ENCODE measurements at places on chromosomes 12 and 14. TPM values are rescaled to one million over a fixed set of nuclear protein-coding genes. Genes with fewer than 3 reads are reported as not detected.
A peak's percentile ranks its signal among the peaks of the same experiment; 100 is the strongest.

- DNase-seq, result no peak
These were observed 74.3 kb downstream of the RASSF8 start for GRCh38 chr12:26032719-26033241.

- DNase-seq, result no peak
These were observed 822.7 kb downstream of the LRFN5 start for GRCh38 chr14:42429401-42429800.

GRCh38 chr12:75750716-75751306 is 239.4 kb upstream of the KRR1 start:
- DNase-seq, result no peak

DNA sequence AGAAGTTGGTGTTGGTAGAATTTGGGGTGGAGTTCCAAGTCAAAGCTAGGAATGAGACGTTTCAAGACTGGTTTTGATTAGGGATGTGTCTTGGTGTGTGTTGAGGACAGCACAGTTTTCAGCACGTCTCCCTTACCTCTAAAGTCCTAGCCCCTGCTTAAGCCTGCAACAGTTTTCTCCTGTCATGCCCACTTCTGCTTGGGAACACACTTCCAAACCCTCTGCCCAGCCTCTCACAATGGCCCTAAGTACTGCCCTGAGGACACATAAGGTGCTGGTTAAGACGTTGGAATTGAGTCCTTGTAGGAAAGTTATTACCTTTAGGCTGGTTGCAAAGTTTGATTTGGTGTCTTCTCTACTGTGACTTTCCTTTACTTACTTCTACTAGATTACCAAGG is 710 bp upstream of the BMAL2 start:
- no peak for DNase-seq

- no peak for DNase-seq
These were observed 66.4 kb downstream of the UNC79 start for GRCh38 chr14:93496856-93497741.

DNA sequence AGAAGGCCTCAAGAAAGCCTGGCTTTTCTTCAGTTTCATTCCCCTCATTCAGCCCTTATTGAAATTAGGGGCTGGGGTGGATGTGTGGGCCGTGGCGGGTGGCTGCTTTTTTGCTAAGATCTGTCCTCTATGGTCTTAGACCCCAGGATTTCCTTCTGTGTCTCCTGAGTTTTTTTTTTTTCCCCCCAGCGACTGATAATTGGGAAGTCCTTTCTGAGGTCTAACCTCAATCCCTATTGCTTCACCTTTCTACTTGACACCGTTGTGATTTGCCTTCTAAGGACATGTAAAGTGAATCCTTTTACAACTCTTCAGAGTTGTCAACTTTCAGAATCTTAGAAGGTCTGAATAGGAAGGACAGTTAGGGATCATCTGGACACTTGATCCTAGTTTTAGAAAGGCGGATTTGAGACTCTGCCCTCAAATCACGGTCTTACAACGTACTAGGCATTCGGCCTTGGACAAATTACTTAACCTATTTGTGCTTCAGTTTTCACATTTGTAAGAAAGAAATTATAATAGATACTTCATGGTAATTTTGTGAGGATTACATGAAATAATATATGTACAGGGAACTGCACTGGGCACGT is 4.4 kb downstream of the GPR84 start:
- DNase-seq, result no peak

DNA sequence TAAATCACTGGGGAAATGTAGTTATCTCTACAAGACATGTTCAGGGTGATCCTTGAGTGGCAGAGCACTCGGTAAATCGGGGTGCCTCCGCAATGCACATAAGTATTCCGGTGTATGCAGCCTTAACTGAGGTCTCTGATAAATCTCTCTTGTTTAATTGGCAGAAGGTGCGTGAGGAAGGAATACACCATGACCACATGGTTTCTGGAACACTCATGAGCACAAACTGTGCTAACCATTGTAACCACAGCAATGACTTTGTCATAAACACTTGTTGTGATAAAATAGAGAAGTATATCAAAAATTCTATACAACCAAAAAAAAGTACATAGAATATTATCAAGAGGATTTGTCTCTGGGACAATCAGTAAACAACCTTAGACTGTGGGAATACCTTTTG is 146.8 kb upstream of the DIO2 start:
- DNase-seq, result no peak

- DNase-seq, result peak; percentile 83
These were observed 58.1 kb downstream of the TRHDE start for GRCh38 chr12:72330301-72330700.

- DNase-seq, result no peak
These were observed 38.3 kb downstream of the GNS start for GRCh38 chr12:64720884-64721283.

TTC9 gene
- polyA plus RNA-seq, result 3.7 TPM

LHX5 gene
- polyA plus RNA-seq, result not detected

HCAR3 gene
- 0.28 TPM for polyA plus RNA-seq

DNA sequence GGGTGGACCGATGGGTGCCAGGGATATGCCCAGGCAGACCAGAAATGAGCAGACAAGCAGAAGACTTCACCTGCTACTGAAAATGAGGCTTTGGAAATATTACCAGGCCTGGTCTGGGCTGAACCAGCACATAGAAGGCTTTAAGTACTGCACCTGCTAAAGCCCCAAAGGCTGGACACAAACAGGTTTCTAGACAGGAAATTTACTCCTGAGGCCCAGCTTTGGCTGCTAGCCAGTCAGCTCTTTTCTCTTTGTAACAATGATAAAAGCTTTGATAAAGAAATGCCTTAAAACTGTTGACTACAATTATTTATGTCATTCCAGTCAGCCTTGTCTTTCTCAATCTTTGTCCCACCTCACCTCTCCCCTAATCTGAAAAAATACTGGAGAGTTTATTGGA is 228.9 kb upstream of the EGLN3 start:
- DNase-seq, result no peak

OTX2 gene
- polyA plus RNA-seq, result not detected

- no peak for DNase-seq
These were observed 624.9 kb upstream of the FOXG1 start for GRCh38 chr14:28141662-28142061.

DNA sequence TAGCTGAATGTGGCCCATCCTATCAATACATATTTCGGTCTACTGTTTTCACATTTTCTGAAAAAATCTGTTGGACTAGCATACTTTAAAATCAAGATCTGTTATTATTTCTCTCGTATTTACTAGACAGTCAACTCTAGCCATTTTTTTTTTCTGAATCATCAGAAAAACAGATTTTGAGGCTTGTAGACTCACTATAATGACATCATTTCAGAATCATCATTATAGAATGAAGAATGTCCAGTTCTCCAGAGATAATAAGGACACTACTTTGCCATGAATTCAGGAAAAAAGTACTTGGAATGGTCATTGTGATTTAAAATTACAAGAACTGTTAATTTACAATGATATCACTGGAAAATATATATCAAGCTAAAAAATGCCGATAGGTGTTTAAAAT is 589.8 kb downstream of the KCNH5 start:
- DNase-seq, result no peak

RNU4-1 gene
- not detected for polyA plus RNA-seq

GRCh38 chr14:57533214-57533613 is 39.6 kb upstream of the CCDC198 start:
- no peak for DNase-seq

DNA sequence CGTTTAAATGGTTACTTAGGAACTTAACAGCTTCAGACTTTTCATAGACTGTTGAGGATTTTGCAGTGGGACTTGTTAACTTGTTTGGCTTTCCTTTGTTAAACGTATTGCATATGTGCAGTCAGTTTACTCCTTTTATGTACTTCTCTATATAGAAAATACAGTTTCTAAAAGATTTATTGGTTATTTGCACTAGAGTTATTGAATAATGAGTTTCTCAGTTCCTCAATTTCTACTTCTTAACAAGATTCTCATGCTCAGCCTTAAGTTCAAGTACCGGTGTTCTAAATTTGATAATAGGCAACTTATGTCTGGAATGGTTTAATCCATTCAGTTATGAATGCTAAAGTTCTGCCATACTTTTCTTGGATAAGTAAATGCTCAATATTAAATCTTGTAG is 919 bp downstream of the PSMA3 start:
- no peak for DNase-seq

- no peak for DNase-seq
These were observed 355.5 kb downstream of the SNAPC1 start for GRCh38 chr14:62117751-62118105.

MRPL51 gene
- 191 TPM for polyA plus RNA-seq

- DNase-seq, result no peak
These were observed 45.6 kb downstream of the STAB2 start for GRCh38 chr12:103632554-103633216.

- DNase-seq, result no peak
These were observed 16.8 kb downstream of the SLC25A47 start for GRCh38 chr14:100339766-100340422.

DNA sequence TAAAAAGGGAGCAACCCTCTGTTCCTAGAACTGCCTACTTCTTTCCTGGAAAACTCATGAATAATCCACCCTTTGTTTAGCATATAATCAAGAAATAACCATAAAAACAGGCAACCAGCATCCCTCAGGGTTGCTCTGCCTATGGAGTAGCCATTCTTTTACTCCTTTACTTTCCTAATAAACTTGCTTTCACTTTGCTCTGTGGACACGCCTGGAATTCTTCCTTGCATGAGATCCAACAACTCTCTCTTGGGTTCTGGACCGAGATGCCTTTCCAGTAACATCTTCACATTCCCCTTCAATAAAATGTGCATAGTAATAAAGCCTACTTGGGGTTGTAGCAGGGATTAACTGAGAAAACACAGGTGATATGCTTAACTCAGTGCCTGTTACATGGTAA is 286.4 kb upstream of the AMIGO2 start:
- DNase-seq, result no peak

Data from right renal cortex interstitium (tissue), 3 donors.